ENCODE measurements at places on chromosomes 7 and 10. TPM values are rescaled to one million over a fixed set of nuclear protein-coding genes. Genes with fewer than 3 reads are reported as not detected.
A peak's percentile ranks its signal among the peaks of the same experiment; 100 is the strongest.

GRCh38 chr7:27143023-27143949 is at the start of gene HOXA5:
Gene HOXA5, minus strand, starts transcription at chr7:27143681. Its CDS starts 74 bp downstream, at chr7:27143607.
- peak; percentile 98 for DNase-seq

DNA sequence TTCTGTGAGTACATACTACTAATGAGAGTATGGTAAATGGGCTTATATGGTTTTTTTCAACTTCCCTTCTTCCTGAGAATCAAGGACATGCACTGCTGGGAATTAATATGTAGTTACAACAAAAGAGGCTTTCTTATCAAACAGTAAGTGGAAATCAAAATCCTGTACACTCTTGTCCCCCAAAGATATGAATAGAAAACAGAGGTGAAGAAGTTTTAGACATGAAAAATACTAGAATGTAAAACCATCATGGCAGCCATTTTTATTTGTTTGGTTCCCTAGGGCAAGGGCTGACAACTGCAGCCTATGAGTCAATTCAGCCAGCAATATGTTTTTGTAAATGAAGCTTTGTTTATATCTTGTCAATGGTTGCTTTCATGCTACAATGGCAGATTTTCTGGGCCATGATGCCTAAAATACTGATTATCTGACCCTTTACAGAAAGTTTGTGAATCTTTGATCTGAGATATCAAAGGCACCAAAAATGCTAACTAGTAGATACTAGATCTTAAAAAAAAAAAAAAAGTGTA is 422.4 kb downstream of the PARD3 start:
- peak; percentile 80 for DNase-seq

DNA sequence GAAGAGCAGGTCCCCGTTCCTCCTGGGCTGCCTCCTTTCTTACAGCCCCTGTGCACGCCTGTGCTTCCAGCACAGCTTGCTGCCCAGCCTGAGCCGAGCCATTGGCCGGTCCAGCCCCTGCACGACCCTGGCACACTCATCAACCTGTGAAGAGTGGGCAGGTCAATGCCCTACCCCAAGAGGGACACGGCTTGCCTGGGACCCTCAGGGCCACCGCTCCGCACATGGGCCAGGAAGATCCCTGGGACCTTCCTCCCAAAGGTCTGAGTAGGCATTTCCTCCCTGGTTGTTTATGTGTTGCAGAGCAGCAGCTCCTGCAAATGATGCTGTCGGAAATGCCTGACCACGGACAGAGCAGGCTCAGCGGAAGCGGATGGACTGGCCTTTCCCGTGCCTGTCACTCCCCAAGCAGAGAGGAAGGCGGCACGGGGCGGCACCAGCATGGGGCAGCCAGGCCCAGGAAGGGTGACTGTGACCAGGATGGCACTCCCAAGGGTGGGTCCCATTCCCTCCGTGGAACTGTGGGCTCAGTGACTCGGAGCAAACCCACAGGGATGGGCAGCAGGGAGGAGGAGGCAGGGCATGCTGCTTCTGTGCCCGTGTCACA is 252.5 kb downstream of the TNS3 start:
- no peak for DNase-seq

- DNase-seq: peak; percentile 22
Measured at GRCh38 chr10:57849691-57850357, 417.9 kb downstream of the IPMK start.

DNA sequence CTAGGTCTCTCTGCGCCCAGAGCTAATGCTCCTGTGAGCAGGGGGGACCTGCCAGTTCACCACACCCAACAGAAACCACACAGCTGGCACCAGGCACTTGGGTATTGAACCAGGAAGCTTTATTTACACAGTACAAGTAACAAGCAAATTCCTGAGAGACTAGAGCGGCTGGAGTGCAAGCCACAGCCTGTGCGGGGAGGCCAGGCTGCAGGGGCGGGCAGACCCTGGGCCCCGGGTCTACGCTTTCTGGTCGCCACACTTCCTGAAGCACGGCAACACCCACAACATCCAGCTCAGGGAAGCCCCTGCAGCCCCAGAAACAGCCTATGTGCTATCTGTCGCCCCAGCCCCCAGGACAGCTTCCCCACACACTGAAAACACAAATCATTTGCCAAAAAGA is 125.0 kb downstream of the FAM53B start:
- no peak for DNase-seq

DNA sequence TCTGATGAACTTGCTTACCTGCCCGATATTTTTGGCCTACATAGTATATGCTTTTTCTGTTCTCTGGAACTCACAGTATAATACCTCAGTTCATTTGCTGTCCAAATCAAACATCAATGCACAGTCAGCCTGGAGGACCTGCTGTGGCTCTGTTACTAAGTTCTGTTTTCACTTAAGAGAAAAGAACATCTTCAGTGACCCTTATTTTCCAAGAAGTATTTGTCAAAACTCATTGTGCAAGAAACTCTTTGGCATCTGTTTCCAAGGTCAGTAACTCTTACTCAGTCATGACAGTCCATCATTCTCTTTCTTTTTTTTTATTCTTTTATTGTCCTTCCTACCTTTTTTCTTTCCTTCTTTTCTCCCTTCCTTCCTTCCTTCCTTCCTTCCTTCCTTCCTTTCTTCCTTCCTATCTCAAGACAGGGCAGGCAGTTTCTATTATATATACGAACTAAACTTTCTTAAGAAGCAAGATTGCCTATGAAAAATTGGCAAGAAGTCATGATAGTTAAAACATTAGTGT is 37.8 kb upstream of the SEM1 start:
- no peak for DNase-seq

DNA sequence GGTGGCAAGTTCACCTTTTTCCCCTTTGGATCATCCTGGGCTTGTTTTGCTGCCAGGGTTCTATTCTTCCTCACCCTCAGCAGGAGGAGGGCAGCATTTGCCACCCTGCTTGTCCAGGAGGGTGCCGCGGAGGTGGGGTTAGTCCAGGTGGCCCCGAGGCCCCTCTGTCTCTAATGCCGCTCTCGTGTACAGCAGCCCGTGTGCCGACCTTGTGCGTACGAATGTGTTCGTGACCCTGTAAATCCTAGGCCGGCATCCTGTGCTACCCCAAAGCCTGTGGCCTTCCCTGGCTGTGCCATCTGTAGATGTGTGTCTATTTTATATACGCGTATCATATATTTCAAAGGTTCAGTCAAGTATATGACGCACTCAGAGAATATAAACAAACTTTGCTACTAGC is 10.6 kb downstream of the IQCE start:
- no peak for DNase-seq

DNA sequence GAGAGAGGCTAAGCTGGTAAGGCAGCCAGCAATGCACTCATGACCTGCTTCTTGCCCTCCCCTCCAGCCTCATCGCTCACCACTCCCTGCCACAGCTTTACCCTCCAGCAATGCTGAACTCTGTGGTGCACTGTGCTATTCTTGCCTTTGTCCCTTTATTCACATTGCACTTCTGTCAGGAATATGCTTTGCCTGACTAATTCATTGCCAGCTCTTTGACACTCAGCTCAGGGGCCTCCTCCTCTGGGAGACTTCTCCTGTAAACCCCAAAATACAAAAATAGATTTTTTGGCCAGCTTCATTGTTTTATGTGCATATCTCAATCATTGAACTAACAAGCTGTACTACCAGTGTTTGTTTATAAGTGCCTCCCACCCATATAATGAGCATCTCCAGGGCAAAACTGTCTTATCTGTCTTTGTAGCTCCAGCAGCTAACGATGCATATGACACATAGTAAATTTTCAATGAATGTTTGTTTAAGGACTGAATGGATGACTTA is 8.2 kb downstream of the CNNM1 start:
- DNase-seq: peak; percentile 39

DNA sequence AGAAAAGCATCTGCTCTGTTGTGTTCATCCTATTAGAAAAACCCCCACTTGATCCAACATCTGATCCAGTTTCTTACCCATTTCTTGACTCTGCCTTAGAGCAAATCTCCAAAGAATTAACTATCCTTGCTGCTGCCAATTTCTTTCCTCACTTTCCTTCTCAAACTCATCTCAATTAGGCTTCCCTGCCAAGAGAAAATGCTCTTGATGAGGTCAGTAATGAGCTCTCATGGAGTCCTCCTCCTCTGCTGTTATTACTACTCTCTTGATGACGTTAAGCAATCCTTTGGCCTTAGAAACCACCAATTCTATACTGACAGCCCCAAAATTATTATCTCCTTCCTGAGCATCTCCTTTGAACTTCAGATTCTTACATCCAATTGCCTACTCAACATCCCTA is 162.0 kb upstream of the FAM13C start:
- DNase-seq: no peak

- DNase-seq: no peak
Measured at GRCh38 chr10:124206616-124207015, 113.2 kb upstream of the CHST15 start.

DNA sequence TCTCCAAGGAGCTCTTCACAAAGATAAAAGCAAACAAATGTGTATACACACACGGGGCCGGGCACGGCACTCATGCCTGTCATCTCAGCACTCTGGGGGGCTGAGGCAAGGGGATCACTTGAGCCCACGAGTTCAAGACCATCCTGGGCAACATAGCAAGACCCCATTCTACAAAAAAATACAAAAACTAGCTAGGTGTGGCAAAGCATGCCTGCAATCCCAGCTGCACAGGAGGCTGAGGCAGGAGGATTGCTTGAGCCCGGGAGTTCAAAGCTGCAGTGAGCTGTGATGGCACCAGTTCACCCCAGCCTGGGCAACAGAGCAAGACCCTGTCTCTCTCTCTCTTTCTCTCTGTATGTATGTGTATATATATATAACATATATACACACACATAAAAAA is 22.3 kb downstream of the TTYH3 start:
- no peak for DNase-seq

The SUPV3L1 gene
- total RNA-seq: 24.8 TPM

The HMX3 gene
- 0.32 TPM for total RNA-seq

All from SK-MEL-5 (cell line).